ENCODE measurements at places on chromosomes 11 and 22. TPM values are rescaled to one million over a fixed set of nuclear protein-coding genes. Genes with fewer than 3 reads are reported as not detected.

DNA sequence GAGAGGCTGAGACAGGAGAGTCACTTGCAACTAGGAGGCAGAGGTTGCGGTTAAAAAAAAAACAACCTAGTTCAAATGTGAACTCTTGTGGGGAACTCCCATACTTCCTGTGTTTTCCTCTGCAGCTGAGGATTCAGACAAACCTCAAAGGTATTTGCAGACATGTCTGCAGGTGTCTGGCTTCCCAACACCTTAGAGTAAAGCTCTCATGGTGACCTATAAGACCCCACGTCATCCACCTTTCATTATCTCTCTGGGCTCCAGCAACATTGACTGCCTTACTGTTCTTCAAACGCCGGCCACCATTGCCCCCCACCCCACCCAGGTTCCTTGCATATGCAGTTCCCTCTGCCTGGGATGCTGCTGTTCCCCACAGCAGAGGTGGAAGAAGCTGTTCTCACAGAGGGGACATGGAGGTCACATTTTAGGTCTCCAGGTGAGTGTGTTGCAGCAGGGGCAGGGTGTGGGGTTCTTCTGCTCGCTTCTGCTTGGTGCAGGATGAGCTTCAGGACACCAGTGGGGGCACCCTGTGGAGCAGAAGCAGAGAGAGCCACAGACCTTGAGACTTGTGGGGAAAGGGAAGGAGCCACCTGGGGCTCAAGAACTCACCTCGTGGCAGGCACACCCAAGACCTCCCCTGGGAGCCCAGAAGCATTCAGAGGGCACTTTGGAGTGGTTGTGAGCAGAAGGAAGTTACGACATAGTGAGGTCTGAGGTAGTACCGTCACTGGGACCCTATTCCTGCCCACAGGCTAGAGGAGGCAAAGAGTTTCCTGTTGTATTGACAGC, 203.2 kb downstream of the CSNK2A3 start:
- H3K36me3 ChIP-seq, result no peaks in the 10 kb centered on the region
- H3K27me3 ChIP-seq, result no peaks in the 10 kb centered on the region
- DNase-seq, result no peak
- H3K4me3 ChIP-seq, result no peak overlapping the region

GRCh38 chr11:15754221-15754620, 602.1 kb downstream of the SOX6 start:
- no peaks in the 10 kb centered on the region for H3K4me1 ChIP-seq
- DNase-seq, result no peak
- H3K4me3 ChIP-seq, result no peak overlapping the region
- peaks cover 9% of the 10 kb centered on the region for H3K27me3 ChIP-seq
- H3K27ac ChIP-seq, result no peak overlapping the region

DNA sequence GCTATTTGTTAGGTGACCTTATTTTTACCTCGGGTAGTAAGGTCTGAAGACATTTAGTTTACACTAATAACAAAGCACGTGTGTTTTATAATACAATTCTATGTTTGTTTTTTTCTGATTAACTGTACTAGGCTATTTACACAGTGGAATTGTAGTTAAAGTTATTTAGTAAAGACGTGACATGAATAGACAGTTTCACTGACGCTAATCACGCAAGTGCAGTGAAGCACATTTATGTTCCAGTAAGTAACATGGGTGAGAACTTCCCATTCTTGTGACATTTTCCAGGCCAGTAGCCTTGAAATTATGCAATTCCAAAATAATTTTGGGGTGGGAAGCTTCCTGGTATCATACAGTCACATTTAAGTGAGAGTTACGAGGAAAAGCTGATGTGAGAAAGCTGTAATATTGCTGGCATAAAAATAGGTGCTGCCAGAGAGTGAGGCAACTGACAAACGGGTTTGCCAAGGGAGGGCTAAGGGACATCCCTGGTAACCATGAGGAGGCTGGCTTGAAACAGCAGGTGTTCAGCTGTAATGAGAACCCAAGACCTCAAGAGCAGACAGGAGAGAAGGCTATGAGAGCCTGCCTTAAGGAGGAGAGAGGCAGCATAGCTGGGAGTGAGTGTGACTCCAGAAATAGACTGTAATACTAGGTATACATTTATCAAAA, 378.8 kb downstream of the DCDC1 start:
- no peaks in the 10 kb centered on the region for H3K27me3 ChIP-seq
- H3K4me1 ChIP-seq, result no peaks in the 10 kb centered on the region
- H3K36me3 ChIP-seq, result no peaks in the 10 kb centered on the region
- H3K27ac ChIP-seq, result no peak overlapping the region
- no peak for DNase-seq

- no peak overlapping the region for H3K27ac ChIP-seq
- no peak for DNase-seq
- peaks cover 8% of the 10 kb centered on the region for H3K4me1 ChIP-seq
- no peak overlapping the region for H3K4me3 ChIP-seq
- H3K27me3 ChIP-seq, result peaks cover 9% of the 10 kb centered on the region
- no peaks in the 10 kb centered on the region for H3K36me3 ChIP-seq
Measured at GRCh38 chr22:26906464-26906863, 249.1 kb downstream of the MIAT start.

- H3K4me3 ChIP-seq, result no peak overlapping the region
- no peaks in the 10 kb centered on the region for H3K36me3 ChIP-seq
- peak; percentile 35 for DNase-seq
- H3K27ac ChIP-seq, result no peak overlapping the region
- H3K27me3 ChIP-seq, result no peaks in the 10 kb centered on the region
- no peaks in the 10 kb centered on the region for H3K4me1 ChIP-seq
Measured at GRCh38 chr11:105168457-105168856, 28.9 kb upstream of the CARD18 start.

GRCh38 chr11:122676638-122677037, 21.1 kb downstream of the UBASH3B start:
- no peak for DNase-seq
- H3K27ac ChIP-seq, result no peak overlapping the region
- peaks cover 13% of the 10 kb centered on the region for H3K4me1 ChIP-seq
- no peaks in the 10 kb centered on the region for H3K27me3 ChIP-seq
- no peaks in the 10 kb centered on the region for H3K36me3 ChIP-seq

DNA sequence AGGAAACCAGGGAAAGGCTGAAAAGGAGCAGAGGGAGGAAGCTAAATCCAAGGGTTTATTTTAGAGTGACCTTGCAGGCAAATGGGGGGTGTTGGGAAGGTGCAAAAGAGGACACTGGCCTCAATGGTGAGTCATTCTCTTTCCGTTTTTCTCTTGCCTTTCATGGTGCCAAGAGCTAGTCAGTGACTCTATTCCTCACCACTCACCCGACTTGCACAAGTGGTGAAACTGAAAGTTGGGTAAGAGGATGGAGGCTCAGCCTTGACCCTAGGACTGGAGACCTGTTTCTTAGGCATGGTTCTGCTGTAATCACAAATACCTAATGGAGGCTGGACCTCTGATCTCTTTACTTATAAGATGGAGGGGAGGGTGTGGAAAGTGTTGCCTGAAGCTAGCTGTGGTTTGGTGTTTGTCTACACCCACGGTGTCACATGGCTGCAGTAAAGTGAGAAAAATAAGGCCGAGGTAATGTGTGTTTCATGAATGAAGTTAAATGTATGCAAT, 67.3 kb upstream of the CREB3L1 start:
- no peaks in the 10 kb centered on the region for H3K36me3 ChIP-seq
- no peak overlapping the region for H3K4me3 ChIP-seq
- DNase-seq, result peak; percentile 52
- no peaks in the 10 kb centered on the region for H3K27me3 ChIP-seq
- H3K27ac ChIP-seq, result no peak overlapping the region

DNA sequence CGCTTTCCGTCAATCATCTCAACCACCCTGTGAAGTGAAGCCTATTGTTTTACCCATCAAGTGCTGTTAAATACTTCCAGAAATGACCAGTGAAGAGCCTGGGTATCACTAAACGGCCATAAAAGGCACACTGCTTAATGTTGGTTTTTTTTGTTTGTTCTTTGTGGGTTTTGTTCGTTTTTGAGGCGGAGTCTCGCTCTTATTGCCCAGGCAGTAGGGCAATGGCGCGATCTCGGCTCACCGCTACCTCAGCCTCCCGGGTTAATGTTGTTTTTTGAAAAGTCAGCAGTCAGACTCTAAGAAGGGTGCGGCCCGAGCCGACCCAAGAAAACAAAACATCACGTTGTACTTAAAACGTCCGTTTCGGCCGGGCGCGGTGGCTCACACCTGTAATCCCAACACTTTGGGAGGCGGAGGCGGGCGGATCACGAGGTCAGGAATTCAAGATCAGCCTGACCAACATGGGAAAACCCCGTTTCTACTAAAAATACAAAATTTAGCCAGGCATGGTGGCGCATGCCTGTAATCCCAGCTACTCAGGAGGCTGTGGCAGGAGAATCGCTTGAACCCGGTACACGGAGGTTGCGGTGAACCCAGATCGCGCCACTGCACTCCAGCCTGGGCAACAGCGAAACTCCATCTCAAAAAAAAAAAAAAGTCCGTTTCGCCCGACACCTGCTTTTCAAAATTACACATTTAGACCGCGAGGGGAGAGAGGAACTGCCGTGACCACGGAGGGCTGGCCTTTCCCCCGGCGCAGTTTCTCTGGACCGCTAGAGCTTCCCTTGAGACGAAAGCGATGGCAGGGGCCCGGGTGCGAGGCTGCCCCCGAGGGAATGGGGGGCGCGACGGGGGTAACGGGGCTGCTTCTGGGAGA, 714 bp downstream of the CD59 start:
- peaks cover 19% of the 10 kb centered on the region for H3K36me3 ChIP-seq
- H3K4me3 ChIP-seq, result peak overlapping the region; percentile 84
- no peak for DNase-seq
- H3K4me1 ChIP-seq, result peaks cover 29% of the 10 kb centered on the region

DNA sequence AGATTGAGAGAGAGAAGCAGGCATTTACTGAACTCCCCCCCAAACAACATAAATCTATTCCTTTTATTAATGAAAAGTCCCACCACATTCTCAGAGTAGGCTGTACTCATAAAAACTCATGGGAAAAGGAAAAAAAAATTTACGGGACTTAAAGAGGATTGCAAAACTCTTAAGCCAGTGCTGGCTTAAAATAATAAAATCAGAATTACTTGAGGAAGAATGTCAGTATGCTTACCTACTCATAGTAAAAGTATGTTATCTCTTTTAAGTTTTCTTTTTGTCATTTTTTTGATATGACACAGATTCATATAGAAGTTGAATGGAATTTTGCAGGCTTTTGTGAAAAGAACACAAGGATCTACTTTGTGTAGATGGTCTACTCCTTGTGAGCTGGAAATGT, 126.3 kb downstream of the LUZP2 start:
- no peak overlapping the region for H3K4me3 ChIP-seq
- no peaks in the 10 kb centered on the region for H3K4me1 ChIP-seq
- H3K27ac ChIP-seq, result no peak overlapping the region
- H3K27me3 ChIP-seq, result no peaks in the 10 kb centered on the region

DNA sequence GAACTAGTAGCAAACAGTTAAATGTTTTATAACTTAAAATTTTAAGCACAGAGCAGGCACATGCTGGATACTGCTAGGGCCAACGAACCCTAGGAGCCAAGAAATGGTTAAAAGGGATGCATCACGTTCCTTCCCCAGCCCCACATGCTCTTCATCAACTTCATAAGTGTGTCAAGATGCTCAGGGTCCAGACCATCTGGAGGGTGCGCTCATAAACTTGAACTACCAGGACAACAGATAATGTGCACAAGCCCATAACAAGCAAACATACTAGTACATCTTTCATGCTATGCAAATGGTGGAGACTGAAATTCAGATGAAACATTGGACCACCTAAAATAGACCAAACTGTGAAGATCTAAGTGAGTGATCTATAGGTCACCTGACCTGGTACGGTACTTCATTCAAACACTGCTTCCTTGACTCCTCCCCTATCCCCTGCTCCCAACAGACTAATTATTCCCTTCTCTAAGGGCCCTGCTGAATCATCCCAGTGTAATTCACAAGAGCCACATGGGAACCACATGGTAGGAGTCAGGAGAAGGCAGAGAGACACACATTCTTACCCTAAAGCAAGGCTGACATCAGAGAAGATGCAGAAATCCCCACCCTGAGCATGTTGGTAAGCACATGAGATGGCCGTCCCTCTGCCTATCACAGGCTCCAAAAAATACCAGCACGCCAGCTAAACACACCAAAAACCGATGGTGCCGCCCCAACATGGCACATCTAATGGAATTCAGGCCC, 83.9 kb downstream of the ETS1 start:
- H3K27me3 ChIP-seq, result no peaks in the 10 kb centered on the region
- peak; percentile 96 for DNase-seq
- no peaks in the 10 kb centered on the region for H3K36me3 ChIP-seq
- no peak overlapping the region for H3K4me3 ChIP-seq

GRCh38 chr11:90310210-90310609, 87.4 kb upstream of the CHORDC1 start:
- no peak overlapping the region for H3K27ac ChIP-seq
- no peaks in the 10 kb centered on the region for H3K36me3 ChIP-seq
- H3K4me3 ChIP-seq, result no peak overlapping the region
- H3K4me1 ChIP-seq, result no peaks in the 10 kb centered on the region
- no peak for DNase-seq

DNA sequence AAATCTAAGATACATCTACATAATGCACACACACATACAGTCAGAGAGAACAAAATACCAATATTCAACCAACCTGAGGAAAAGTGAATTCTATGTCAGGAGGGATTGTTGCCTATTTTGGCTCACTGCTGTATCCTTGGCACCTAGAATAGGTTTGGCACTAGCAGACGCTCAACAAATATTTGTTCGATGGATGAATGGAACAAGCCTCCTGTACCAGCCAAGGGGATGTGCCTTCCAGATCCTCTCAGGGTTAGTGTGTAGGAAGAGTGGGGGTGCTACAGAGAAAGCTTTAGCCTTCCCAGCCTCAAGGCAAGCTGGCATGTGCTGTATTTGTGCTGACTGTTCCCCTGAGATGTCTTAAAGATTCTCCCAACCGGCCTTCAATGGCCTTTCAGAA, 23.3 kb upstream of the POU2AF1 start:
- no peaks in the 10 kb centered on the region for H3K27me3 ChIP-seq
- H3K4me3 ChIP-seq, result no peak overlapping the region
- H3K27ac ChIP-seq, result no peak overlapping the region
- no peaks in the 10 kb centered on the region for H3K36me3 ChIP-seq

DNA sequence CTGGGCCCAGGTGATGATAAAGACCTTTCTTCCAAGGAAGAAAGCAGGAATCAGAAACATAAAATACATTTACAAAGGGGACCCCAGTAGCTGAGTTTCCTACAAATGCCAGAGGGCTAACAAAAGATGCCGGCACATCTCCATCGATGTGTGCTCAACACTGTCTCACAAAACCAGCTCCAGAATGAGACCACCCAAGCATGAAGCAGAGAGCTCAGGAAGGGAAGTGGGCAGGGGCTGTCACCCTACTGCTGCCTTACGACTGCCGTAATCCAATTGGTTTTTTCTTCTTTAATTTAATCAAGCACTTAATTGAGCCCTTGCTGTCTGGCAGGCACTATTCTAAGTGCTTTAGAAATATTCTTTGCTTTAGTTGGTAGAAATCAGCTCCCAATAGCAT, 26.1 kb downstream of the SMCO4 start:
- H3K27me3 ChIP-seq, result no peaks in the 10 kb centered on the region
- no peak overlapping the region for H3K4me3 ChIP-seq

PATE4 gene
- not detected for total RNA-seq

OR4D5 gene
- total RNA-seq, result not detected

ZMAT5 gene
- 24.8 TPM for total RNA-seq

MS4A6A gene
- total RNA-seq, result not detected

PARVG gene
- total RNA-seq, result not detected

SERHL2 gene
- 1.2 TPM for total RNA-seq

All from astrocyte (in vitro differentiated cells and primary cell).